ENCODE measurements at places on chromosomes 1 and 21.
A peak's percentile ranks its signal among the peaks of the same experiment; 100 is the strongest.

- peak; percentile 6 for DNase-seq
Measured at GRCh38 chr1:84689514-84690396, 506 bp downstream of the SSX2IP start.

GRCh38 chr1:209527372-209527771 lies 56.1 kb upstream of the CAMK1G start:
- DNase-seq, result no peak

GRCh38 chr1:179190861-179191260 lies 38.6 kb downstream of the ABL2 start:
- peak; percentile 78 for DNase-seq

DNA sequence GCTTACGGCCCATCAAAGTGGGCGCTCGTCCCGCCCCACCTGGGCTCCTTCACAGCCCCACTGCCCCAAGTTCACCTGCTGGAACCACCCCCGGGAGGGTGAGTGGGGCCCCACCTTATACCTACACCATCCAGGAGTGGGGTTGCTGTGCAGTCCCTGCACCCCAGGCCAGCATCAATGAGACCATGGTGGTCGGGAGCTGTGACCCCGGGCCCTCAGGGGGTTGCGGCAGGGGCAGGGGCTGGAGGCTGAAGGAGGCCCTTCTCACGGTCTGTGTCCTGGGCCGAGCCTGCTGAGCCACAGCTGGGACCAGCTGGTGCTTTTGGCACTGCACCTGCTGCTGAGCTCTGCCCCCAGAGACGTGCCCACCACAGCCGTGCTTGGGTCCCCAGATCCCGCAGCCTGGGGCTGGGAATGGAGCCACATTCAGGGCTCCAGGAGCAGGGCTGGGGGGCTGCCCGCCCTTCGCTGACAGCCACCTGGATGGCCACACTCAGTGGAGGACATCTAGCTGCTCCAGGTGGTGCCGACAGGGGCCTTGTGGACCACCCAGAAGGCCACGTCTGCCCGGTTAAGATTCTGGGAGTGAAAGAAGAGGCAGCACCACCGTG lies 17.4 kb downstream of the ACTRT2 start:
- no peak for DNase-seq

All from MV-4-11 (cell line).